ENCODE measurements at places on chromosomes 2 and 18. TPM values are rescaled to one million over a fixed set of nuclear protein-coding genes. Genes with fewer than 3 reads are reported as not detected.
A peak's percentile ranks its signal among the peaks of the same experiment; 100 is the strongest.

DNA sequence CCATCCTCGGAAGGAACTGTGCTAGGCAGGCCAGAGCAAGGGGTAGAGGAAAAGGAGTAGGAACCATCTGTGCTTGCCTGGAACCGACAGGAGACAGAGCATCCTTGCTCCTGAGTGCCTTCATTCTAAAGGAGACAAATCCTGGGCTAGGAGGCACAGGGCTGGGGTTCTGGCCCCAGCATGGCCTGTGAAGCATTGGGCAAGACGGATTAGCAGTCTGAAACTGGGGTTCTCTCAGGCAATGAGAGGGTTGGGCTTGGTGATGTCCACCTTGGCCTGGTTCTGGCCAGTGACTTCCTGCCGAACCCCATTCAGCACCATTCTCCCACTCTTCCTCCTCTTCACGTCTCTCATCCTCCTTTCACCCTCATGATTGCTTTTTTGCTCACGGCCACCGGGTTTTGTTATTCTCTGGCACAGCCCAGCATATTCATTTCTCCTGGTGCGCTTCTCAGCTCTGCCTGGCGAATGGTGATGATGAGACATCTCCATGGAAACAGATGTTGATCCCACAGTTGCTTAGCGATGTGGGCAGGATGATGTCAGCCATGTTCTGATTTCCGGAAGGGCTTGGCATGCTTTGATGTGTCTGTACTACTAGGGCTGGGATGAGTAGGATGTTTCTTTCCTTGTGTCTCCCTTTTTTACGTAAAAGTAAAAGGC, 127.7 kb downstream of the CAPN13 start:
- DNase-seq = peak; percentile 45

Gene MOGAT1
- not detected for polyA plus RNA-seq

DNA sequence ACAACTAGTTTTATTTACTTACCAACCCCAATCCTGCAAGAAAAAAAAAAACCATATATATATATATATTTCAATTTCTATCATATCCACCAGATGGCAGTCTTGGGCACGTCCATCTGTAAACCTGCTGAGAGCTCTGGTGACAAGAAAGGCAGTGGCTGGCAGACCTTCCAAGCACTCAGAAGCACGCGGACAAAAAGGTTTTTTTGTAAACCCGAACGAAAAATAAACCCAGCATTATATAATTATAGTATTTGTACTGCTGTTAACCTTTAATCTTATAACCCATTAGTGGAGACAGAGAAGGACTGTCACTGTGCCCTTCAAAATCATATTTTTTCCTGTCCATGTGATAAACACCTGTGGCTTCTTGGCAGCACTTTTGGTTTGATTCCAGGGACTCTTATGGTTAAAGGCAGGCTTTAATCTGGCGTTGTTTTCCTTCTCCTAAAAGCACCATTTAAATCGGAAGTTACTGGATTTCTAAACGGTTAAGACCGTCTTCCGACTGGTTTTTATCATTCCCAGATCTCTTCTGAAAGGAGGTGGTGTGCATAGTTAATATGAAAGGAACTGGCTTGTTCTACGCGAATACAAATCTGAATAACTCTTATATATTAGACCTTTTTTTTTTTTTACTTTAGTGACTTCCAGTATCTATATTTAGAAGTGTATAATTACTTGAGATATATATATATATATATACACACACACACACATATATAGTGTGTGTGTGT, 31.0 kb upstream of the SLC3A1 start:
- peak; percentile 75 for DNase-seq

GRCh38 chr2:239869272-239870155, 155.6 kb downstream of the NDUFA10 start:
- no peak for DNase-seq

- DNase-seq = peak; percentile 19
These were observed 244.1 kb downstream of the ICOS start for GRCh38 chr2:204180649-204181048.

- DNase-seq = no peak
These were observed 444.1 kb downstream of the XIRP2 start for GRCh38 chr2:167332358-167332757.

Gene CTLA4
- not detected for polyA plus RNA-seq

DNA sequence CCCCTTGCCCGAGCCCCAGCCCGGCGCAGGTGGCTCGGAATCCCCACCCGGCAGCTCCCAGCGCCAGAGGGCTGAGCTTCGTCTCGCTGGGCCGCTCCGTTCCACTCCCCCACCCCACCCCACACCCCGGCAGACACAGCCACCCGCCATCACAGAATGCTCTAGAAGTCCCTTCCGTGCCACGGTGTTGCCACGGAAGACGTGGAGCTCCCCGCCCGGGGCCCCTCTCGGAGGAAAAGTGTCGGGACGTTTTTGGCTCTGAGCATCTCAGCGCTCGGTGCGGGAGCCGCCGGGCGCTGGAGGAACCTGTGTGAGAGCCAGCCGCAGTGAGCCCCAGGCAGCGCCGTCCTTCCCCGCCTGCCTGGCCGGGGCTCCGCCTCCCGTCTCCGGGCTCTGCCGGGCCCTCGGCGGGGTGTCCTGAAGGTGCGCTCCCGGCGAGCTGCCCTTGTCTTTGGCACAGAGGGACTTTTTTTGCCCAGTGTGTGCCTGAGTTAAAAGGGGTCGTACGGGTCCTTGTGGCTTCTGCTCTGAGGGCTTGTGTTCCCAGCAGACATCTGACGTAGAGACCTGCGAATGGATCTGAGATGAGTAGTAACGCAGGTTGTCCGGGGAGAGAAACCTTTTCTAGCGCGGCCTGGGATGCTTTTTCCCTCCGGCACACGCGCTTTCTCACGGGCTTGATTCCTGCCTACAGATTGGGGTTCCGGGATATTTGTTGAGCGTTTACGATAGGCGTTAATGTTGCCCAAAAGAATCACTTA, 1.8 kb downstream of the ZCCHC2 start:
- DNase-seq = peak; percentile 74

DNA sequence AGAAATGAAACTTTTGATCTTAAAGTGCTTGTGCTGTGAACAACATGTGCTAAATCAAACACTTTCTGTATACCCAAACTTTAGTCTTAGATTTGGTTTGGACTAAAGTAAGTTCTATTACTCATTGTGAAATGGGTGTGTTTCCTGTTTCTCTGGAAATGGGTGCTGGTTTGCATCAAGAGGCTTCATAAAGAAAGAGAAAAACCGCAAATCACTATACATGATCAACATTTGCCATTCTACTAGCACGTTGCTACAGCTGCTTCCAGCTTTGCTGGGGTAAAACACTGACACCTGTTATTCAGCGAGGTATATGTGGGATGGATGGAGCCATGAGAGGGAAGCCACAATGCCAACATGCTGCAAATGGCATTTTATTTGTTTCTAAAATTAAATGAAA, 547.0 kb upstream of the ACVR2A start:
- no peak for DNase-seq

Gene GALNT13
- polyA plus RNA-seq = 0.33 TPM

- no peak for DNase-seq
These were observed 1389.1 kb upstream of the PIK3C3 start for GRCh38 chr18:40565805-40566509.

DNA sequence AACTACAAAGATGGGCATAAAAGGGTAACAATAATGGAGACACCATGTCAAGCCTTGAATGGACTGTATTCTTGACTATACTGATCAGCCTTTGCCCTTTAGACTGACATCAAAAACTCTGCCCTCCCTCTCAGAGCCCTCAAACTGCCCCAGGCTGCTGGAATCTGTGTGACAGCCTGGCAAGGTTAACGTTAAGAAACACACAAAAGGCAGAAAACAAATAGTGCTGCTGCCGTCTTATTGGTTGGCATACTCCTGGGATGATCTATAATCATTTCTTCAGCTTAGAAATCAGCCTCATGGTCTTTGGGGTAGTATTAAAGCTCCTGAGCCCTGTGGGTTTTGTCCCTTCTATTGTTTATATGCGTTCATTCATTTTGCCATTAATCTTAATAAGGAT, 338.0 kb downstream of the DCC start:
- DNase-seq = no peak

DNA sequence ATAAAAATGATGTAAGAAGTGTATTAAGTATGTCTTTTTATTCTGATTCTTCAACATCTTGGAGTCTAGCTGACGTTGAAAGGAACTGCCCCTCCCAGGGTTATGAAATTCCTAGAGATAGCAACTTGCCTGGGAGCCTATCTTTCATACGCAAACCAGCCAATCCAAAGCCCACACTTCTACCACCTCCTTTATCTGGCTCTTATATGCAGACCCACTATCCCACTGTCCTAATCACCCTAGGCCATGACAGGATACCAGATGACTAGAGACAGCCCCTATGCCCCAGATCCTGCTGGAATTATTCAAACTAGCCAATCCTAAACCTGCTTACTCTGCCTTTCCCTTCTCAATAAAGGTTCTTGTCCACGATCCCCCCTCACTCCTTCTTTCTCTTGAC, 11.8 kb upstream of the CDC42EP3 start:
- no peak for DNase-seq

- no peak for DNase-seq
These were observed 17.3 kb downstream of the ZBTB7C start for GRCh38 chr18:48391868-48392267.

GRCh38 chr2:21759819-21760218, 636.1 kb downstream of the TDRD15 start:
- no peak for DNase-seq

Gene CAVIN2
- polyA plus RNA-seq = 1.5 TPM

DNA sequence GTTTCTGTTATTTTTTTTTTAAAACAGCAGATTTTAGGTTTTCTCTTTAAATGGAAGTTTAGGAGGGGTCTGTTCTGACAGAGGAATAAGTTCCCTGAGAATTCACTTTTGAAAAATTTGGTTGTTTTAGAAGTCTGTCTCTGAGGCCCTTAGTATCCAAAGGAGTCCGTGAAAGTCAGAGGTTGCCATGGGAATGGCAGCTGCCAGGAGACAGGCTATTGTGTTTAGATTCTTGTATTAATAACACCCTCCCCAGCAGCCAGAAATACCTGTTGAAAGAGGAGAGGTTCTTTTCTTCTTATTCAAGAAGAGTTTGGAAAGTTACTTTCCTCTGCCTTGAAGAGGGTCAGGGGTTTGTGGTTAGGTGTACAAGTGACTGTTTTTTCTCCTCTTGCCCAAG, 29.5 kb downstream of the TNP1 start:
- no peak for DNase-seq

Gene DPP4
- polyA plus RNA-seq = 5.0 TPM

Gene PPP4R3B
- 11.0 TPM for polyA plus RNA-seq

Gene RAPGEF4
- 0.30 TPM for polyA plus RNA-seq

Gene CREG2
- polyA plus RNA-seq = 1.4 TPM

DNA sequence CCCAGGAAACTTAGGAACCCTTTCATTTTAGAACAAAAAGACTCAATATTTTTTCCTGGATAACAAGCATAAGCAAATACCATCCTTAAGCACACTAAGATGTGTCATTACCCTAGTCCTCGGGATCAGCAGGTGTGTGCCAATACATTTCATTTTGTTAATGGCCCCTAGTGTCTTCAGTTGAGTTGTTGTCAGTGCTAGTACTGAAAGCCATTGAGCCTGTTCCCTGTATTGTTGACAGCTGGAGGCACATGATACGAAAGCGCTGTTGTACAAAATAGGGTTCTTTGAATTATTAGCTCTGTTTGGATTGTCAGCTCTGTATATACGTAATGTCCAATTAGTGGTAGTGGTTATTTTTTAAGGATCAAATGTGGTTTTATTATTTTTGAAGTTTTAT, 29.5 kb downstream of the VAPA start:
- DNase-seq = no peak

Gene LYG2
- polyA plus RNA-seq = not detected

- no peak for DNase-seq
These were observed 648.3 kb upstream of the PKDCC start for GRCh38 chr2:41399437-41400087.

- DNase-seq = no peak
These were observed 54.0 kb downstream of the ADI1 start for GRCh38 chr2:3465328-3465727.

GRCh38 chr18:78082816-78083215, 833.2 kb downstream of the GALR1 start:
- no peak for DNase-seq

Gene REG1B
- not detected for polyA plus RNA-seq

- DNase-seq = no peak
These were observed 157.0 kb upstream of the TNP1 start for GRCh38 chr2:217016796-217017419.

Gene CDH7
- polyA plus RNA-seq = not detected

GRCh38 chr18:58335821-58336220, 291.8 kb downstream of the NEDD4L start:
- peak; percentile 47 for DNase-seq

- DNase-seq = peak; percentile 80
These were observed at the start of gene TCF4 for GRCh38 chr18:55588111-55588869. TSS of gene TCF4 (minus strand) at chr18:55588192. CDS start at chr18:55587116, 1,076 bp downstream.

DNA sequence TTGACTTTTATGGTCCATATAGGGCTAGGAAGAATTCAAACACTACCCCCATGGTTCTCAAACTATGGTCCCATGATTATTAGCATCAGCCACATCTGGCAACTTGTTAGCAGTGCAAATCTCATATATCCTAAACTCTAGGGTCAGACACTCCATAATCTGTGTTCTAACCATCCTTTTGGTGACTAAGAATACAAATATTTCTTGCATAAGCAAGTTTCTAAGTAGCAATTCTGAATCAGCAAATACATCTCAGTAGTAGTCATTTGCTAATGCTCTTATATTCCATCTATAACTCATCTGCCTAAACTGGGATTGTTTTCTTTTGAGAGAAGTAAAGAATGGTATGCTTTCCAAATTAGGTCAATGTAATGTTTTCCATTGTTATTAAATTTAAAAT, 447.3 kb downstream of the TMX3 start:
- DNase-seq = no peak

- no peak for DNase-seq
These were observed 33.5 kb upstream of the EML4 start for GRCh38 chr2:42135381-42136312.

Gene CXCR1
- polyA plus RNA-seq = not detected

Gene NT5C1B
- polyA plus RNA-seq = not detected

Gene KCNF1
- 0.16 TPM for polyA plus RNA-seq

GRCh38 chr2:224969633-224970260, 72.5 kb downstream of the DOCK10 start:
- DNase-seq = no peak

Gene ITM2C
- 288 TPM for polyA plus RNA-seq

DNA sequence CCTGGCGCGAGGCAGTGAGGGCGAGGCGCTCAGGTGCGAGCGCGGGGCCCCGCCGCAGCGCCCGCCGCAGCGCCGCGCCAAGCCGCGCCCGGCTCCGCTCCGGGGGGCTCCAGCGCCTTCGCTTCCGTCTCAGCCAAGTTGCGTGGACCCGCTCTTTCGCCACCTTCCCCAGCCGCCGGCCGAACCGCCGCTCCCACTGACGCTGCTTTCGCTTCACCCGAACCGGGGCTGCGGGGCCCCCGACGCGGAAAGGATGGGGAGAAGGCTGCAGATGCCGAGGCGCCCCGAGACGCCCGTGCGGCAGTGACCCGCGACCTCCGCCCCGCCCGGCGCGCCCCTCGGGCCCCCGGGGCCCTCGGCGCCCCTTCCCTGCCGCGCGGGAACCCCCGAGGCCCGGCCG, 328 bp upstream of the INHBB start:
- no peak for DNase-seq

GRCh38 chr2:100105678-100106054, 36.7 kb downstream of the AFF3 start:
- no peak for DNase-seq

GRCh38 chr2:153519257-153519875, 40.8 kb upstream of the RPRM start:
- peak; percentile 30 for DNase-seq

GRCh38 chr2:165632594-165632993, 161.5 kb downstream of the GALNT3 start:
- DNase-seq = peak; percentile 19

Gene FAM161A
- 1.2 TPM for polyA plus RNA-seq
